ENCODE measurements at places on chromosomes 12 and 14. TPM values are rescaled to one million over a fixed set of nuclear protein-coding genes. Genes with fewer than 3 reads are reported as not detected.

The MYH6 gene
- not detected for total RNA-seq

The TAPBPL gene
- total RNA-seq, result 3.4 TPM

The ADCY6 gene
- 18.1 TPM for total RNA-seq

The KLRB1 gene
- not detected for total RNA-seq

The CLEC6A gene
- total RNA-seq, result not detected

The PRB2 gene
- not detected for total RNA-seq

The IL23A gene
- total RNA-seq, result not detected

The CDC42BPB gene
- 48.0 TPM for total RNA-seq

The NGB gene
- not detected for total RNA-seq

The FGF23 gene
- total RNA-seq, result not detected

The ARHGDIB gene
- total RNA-seq, result 24.9 TPM

The NELL2 gene
- 0.28 TPM for total RNA-seq

The PGF gene
- 0.28 TPM for total RNA-seq

GRCh38 chr12:76455582-76456345 lies 103.8 kb downstream of the OSBPL8 start:
- peak; percentile 95 for DNase-seq

GRCh38 chr12:103268831-103269514 lies 226.8 kb downstream of the C12orf42 start:
- DNase-seq, result no peak

- DNase-seq, result no peak
Observed at GRCh38 chr12:3463921-3464320, 27.1 kb upstream of the PRMT8 start.

DNA sequence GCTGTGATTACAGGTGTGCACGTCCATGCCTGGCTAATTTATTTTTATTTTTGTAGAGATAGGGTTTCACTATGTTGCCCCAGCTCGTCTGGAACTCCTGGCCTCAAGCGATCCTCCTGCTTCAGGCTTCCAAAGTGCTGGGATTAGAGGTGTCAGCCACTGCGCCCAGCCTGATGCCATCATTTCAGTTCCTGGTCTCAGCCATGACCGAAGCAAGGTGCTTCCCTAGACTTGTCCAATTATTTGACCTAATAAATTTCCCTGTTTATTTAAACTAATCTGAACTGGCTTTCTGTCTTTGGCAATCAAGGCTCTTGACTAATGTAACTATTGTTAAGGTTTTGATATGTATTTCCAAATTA lies 24.4 kb upstream of the STK38L start:
- no peak for DNase-seq

GRCh38 chr14:96660123-96660522 lies 137.1 kb upstream of the VRK1 start:
- no peak for DNase-seq

DNA sequence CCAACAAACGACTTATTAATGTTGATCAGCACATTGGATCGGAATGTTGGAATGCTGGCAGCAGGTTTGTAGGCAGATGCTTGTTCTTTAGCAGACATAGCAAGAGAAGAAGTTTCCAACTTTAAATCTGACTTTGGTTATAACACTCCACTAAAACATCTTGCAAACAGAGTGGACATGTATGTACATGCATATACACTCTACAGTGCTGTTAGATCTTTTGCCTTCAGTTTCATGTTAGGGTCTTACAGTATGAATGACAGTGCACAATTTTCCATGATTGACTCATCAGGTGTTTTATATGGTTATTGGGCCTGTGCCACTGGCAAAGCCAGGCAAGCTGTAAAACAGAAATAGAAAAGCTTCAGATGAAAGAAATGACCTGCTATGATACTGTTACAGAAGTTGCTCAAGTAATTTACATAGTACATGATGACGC lies 14.3 kb upstream of the DHRS7 start:
- peak; percentile 48 for DNase-seq

DNA sequence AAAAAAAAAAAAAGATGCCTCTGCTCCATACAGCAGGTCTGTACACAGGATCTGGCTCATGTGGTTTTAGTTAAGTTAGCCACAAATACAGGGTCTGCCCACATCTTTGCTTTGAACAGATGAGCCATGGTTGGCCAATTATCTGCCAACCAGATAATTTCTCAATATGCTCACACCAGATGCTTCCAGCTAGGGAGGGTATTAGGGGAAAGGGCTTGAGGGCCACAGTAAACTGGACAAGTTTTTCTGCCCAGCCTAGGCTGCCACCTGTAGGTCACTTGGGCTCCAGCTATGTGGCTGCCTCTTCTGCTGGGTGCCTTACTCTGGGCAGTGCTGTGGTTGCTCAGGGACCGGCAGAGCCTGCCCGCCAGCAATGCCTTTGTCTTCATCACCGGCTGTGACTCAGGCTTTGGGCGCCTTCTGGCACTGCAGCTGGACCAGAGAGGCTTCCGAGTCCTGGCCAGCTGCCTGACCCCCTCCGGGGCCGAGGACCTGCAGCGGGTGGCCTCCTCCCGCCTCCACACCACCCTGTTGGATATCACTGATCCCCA lies 776 bp downstream of the RDH5 start:
- peak; percentile 91 for DNase-seq

DNA sequence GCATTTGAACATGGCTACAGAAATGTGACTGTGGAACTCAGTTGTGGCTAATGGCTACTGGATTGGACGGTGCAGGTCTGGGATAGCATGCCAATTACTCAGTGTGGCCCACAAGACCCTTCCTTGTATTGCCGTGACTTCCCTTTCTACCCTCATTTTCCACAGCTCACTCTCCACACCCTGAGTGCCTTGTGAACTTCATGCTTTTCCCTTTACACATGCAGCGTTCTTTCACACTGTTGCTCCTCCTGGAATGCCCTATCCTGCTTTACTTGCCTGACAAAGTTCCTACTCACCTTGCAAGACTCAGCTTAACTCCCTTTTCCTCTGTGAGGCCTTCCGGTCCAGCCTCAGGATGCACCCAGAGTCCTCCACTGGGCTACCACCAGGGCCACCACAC lies 46.8 kb upstream of the MAX start:
- no peak for DNase-seq

- no peak for DNase-seq
Observed at GRCh38 chr12:16076970-16077522, 165.9 kb downstream of the DERA start.

- DNase-seq, result peak; percentile 73
Observed at GRCh38 chr12:84756961-84757360, 155.6 kb downstream of the SLC6A15 start.

- peak; percentile 90 for DNase-seq
Observed at GRCh38 chr14:44778604-44779003, 183.1 kb downstream of the KLHL28 start.

DNA sequence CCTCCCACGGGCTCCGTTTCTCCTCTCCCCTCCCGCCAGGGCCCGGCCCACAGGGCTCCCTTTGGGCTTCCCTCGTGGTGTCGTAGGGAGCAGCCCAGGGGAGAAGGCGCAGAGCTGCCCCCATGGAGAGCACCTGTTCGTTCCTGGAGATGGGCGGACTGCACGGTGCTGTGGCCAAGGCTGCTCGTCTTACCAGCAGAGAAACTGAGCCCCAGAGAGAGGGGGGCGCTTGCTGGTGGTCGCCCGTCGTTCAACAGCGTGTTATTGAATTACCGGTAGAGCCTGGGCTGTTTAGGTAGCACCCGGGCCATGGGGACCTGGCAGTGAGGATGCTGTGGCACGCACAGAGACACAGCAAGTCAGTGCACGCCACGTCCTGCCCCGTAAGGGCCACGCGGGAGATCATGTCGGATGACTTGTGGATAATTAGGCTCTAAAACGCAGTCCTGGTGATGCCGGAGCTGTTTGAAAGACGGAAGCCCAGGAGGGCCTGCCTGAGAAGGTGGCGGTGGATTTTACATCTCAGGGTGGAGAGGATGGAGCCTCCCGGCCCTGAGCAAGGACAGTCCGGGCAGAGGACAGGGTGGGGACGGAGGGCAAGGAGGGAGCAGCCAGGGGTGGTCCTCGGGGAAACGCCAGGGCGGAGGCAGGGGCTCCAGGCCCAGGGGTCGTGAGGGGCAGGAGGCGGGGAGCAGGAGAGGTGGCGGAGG lies 134.4 kb downstream of the ADGRD1 start:
- no peak for DNase-seq

DNA sequence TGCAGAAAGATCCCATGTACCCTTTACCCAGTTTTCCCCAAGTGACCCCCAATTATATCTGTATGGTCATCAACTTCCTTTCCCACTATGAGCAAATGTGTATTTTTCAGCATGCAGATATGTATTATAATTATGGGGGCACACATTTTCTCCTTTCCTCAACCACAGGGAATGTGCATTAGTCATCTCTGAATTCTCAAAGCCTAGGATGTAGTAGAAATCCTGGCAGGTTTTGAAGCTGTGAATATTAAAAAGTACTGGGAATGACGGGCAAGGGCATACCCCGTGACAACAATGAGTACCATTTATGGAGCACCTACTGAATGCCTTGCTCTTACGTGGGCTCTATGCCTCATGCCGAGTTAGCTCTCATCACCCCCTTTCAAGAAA lies 71.5 kb downstream of the VWF start:
- peak; percentile 68 for DNase-seq

- DNase-seq, result no peak
Observed at GRCh38 chr14:105120056-105120455, 48.5 kb downstream of the JAG2 start.

DNA sequence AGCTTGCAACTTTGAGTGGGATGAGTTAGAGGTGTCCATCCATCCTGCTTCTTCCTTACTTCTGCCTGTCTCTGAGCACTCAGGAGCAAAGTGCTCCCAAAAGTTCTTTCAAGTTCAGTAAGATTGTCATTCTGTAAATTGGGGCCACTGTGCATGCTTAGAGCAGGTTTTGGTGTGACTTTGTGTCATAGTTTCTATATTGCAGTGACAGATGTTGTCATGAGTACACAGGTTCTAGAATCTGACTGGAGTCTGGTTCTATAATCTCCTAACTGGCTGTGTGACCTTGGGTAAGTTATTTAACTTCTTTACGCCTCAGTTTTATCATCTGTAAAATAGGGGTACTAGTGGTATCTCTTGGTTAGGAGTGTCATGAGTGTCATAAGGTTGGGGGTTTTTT lies 202.7 kb upstream of the BCL2L14 start:
- no peak for DNase-seq

DNA sequence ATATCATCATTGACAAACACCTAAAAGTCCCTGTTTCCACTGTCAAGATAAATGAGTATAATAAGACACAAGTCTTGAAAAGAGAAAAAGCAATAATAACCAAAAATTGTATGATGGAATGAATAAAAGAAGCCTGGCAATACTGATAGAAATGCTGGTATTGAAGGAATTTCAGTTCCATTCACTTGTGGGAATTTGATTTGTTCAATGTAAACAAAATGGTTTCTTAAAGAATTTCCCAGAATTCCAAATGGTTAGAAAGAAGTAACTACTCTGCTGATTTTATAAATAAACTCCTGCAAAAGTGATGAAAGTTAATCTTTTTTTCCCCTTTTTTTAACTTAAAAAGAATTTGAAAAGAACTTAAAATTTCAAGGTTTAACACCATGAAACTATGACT lies 129.9 kb upstream of the PDZRN4 start:
- peak; percentile 31 for DNase-seq

DNA sequence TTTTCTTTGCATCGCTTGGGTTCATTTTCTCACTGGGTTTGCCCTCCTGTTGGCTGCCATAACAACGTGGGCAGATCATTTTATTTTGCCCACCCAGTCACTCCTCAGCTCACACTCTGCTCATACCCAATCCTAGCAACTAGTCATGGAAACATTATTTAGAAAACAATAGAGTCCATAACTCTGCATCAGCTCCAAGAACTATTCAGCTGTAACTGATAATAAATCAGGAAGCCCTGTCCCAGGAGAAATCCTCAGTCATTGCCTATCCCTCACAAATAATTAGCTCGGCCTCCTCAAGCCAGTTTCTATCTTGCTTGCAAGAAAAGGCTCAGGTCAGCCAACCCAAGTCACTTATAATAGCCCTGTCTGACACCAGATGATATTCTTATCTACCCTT lies 43.2 kb downstream of the RTN1 start:
- DNase-seq, result no peak

- peak; percentile 71 for DNase-seq
Observed at GRCh38 chr14:90781344-90781761, 34.9 kb downstream of the TTC7B start.

DNA sequence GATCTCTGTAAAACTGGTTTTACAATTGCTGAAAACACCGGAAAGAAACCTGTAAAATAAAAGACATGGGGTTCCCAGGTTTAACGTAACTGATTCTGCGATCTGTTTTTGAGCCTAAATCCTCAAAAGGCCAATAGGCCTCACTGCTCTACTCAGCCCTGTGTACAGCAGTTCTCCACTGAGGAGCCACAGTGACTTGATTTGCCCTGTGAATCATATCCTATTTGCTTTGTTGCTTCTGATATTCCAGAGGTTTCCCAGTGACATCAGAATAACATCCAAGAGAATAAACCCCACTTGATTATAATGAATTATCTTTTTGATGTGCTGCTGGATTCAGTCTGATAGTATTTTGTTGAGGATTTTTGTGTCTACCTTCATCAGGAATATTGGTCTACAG lies 27.5 kb downstream of the MDM1 start:
- peak; percentile 59 for DNase-seq

DNA sequence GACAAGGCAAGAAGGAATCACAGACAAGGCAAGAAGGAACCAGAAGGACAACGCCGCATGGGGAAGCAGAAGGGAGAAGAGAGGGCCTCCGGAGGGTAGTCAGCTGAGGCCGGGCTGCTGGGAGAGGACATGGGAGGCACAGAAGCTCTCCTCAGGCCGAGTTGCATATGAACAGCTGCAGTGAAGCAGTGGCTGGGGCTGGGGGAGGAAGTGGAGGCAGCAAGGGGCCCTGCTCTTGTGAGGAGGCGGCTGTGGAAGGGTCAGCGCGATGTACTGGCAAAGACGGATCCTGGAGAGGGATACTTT lies 22.0 kb upstream of the TMEM106C start:
- DNase-seq, result no peak

GRCh38 chr14:65302571-65303189 lies 109.8 kb upstream of the FUT8 start:
- DNase-seq, result no peak

GRCh38 chr12:62448436-62448835 lies 18.2 kb upstream of the MON2 start:
- no peak for DNase-seq

DNA sequence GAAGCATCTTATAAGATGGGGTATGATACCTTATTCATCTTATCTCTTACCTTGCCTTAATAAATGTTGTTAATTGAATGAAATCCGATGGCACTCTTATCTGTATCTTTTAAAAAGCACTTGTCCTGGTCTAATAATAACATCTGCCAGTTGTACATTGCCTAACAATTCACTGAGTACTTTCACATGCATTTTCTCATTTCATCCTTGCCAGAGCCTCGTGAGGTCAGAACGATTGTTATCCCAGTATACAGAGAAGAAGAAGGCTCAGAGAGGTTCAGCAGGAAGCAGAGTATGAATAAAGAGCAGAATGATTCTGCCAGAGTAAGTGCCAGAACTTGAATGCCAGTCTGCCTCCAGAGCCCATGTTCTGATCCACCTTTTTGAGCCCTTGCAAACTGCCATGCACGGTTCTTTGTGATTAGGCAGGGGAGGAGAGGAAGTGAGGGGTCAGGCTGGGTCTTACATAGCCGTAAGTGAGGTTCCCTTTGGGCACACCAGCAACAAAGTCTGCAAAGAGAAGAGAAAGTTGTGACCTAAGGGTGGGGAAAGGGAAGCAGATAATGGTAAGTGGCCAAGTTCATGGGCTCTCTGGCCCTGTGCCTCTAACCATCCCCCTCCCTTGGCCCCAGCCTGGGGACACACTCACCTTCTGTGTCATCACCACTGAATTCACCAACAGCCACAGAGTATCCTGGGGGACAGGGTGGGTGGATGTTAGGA lies 11.7 kb downstream of the ITGA5 start:
- no peak for DNase-seq
